ENCODE measurements at places on chromosomes 7 and 10.

- DNase-seq, result no peak
Observed at GRCh38 chr7:36153571-36154097, 580 bp downstream of the EEPD1 start.

- no peak for DNase-seq
Observed at GRCh38 chr7:139494835-139495579, 11.5 kb upstream of the KLRG2 start.

- DNase-seq, result no peak
Observed at GRCh38 chr7:52786174-52786573, 249.3 kb upstream of the POM121L12 start.

GRCh38 chr7:114107522-114107921 is 188.7 kb upstream of the PPP1R3A start:
- DNase-seq, result no peak

- no peak for DNase-seq
Observed at GRCh38 chr7:116957874-116958273, 4.6 kb downstream of the ST7 start.

DNA sequence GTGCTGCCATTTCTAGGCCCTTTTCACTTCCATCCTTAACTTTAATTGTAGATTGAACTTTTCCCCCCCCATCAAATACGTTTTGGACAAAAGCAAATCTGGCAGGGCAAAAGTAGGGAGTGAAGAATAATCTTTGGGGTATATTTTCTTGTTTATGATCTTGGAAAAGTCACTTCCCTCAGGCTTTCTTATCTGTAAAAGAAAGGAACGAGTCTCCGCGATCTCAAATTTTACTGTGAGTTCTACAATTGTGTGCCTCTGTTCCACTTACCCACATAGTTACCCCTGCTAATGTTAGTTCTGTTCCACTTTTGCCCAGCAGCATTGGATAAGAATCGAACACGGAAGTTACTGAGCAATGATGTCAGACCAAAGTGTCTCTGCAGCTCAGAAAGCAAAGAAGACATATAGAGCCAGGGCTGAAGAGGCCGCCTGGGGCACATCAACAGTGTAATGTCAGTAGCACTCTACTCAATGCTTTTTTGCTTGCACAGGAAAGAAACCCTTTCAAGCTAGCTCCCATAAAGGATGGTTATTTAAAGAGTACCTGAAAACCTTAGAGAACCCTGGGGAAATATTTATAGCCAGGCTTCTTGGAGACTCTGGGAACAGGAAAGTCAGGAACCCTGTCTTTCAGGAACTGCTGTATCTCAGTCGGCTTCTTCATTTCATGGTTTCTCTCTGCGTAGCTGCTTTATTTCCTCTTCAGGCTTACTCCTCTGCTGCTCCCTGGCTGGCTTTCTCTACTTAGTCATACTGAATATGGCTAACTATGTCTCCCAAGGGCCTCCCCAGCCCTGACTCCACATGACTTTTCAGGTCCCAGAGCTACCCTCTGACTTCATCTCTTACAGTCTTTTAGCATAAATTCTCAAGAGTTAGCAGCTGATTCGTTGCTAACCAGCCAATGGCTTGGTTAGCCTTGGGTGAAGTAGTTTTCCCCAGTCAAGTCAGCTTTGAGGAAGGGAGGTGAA is 123.7 kb upstream of the FAM3C start:
- no peak for DNase-seq
